Activated naive CD8-positive, alpha-beta T cell treated with anti-CD3 and anti-CD28 coated beads, Interleukin-2, amount 50 U/mL, for 24 hours (primary cell): ENCODE measurements at places on chromosomes 6 and 20.

DNA sequence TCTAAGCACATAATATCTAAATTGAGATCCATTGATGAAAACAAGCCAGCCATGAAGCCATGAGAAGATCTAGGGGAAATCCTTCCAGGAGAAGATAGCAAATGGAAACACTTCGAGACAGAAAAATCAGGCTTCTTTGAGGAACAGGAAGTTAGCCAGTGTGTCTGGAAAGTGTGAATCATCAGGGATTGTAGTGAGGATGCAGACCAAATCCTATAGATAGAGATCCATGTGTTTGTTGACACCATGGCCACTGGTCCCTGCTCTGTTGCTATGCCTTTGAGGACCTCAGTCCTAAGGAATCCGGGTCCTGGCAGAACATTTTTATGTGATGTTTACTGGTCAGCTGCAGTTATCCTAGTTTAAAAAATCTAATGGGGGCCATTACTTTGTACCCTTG lies 6.6 kb upstream of the ELOVL2 start:
- DNase-seq, result no peak

GRCh38 chr6:117607511-117607910 lies 5.2 kb upstream of the GOPC start:
- no peak for DNase-seq

- DNase-seq, result no peak
These were observed 3.9 kb upstream of the DSE start for GRCh38 chr6:116366740-116367275.

DNA sequence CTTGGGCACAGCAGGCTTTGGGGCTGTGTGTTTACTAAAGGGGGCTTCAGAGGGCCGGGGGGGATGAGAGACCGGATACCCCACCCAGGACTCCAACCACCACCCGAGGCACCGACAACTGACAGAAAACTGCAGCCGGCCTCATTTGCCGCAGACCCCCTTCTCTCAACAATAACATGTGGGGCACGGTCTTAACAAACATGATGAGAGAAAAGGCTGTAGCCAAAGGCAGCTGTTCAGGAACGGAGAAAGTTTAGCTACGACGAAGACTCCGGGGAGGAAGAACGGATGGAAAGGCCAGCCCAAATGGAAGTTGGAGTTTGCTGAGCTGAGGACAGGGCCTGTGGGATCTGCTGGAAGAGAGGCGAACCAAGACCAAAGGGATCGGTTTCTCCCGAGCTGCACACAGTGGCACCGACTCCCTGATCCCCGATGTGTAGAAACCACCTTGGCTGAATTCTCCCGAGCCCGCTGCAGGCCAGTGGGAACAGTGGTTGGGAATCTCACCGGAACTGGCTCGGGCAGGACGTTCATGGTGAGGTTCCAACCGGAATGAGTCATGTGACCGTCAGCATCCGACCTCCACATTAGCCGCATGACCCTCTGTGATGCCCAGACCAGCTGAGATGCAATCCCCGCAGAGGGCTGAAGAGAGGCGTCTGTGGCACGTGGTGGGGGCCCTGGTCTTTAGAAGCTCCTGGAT lies 359.3 kb downstream of the TAF4 start:
- no peak for DNase-seq

- DNase-seq, result no peak
These were observed 6.0 kb downstream of the LAMA5 start for GRCh38 chr20:62360854-62361798.

GRCh38 chr20:2212456-2213015 lies 83.3 kb upstream of the TGM3 start:
- no peak for DNase-seq

GRCh38 chr20:48015943-48016723 lies 230.9 kb upstream of the SULF2 start:
- no peak for DNase-seq

GRCh38 chr6:169035385-169036240 lies 218.0 kb downstream of the THBS2 start:
- DNase-seq, result no peak
